NCI-H1694 treated with DMSO at 0.1 percent for 48 hours (cell line): ENCODE measurements at places on chromosomes 6 and 20.

- no peak for DNase-seq
These were observed 30.8 kb upstream of the PREP start for GRCh38 chr6:105433723-105434122.

DNA sequence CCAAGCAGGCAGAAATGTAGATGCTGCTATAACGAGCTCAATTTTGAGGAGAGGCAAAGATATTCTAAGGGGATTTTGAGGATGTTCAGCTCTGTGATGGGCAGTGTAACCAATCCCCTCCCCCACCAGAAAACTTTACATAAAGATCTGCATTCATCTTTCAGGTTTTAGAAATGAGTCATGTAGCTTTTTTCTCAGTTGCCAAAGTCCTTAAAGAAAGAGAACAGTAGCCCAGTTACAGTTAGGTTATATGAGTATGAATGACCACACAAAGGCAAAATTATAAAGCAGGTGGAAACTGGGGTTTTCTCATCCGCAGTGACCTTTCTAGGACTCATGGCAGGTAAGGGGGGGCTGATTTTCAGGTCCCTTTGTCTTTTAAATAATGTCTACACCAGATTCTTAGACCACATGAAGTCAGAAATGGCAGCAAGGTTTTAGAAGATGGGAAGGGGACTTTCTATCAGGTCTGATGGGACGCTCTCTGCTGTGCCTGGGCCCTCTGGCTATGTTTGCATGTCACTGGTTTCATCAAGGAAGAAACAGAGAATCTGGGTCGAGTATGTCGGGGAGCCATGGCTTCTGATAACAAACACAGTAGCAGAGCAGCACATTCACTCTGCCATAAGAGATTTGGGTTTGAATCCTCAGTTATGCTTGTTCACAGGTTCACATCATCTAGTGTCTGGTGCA, 94.7 kb downstream of the CLIC5 start:
- DNase-seq = no peak

DNA sequence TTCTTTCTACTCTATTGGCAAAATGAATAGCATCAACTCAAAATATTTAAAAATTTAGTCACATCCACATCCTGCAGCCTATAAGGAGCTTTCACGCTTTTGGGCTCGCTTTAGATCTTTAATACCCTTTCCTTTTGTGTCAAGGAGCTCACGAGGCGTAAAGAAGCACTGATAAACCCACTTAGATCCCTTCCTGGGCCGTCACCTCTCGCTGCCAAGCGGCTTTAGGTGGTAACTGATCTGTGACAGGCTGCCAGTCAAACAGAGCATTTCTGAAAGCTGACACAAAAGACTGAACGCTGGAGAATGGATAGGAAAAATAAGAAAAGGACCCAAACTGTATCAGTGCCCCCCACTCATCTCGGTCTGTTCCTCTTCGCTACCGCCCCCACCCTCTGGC, 385.7 kb upstream of the MMS22L start:
- no peak for DNase-seq

DNA sequence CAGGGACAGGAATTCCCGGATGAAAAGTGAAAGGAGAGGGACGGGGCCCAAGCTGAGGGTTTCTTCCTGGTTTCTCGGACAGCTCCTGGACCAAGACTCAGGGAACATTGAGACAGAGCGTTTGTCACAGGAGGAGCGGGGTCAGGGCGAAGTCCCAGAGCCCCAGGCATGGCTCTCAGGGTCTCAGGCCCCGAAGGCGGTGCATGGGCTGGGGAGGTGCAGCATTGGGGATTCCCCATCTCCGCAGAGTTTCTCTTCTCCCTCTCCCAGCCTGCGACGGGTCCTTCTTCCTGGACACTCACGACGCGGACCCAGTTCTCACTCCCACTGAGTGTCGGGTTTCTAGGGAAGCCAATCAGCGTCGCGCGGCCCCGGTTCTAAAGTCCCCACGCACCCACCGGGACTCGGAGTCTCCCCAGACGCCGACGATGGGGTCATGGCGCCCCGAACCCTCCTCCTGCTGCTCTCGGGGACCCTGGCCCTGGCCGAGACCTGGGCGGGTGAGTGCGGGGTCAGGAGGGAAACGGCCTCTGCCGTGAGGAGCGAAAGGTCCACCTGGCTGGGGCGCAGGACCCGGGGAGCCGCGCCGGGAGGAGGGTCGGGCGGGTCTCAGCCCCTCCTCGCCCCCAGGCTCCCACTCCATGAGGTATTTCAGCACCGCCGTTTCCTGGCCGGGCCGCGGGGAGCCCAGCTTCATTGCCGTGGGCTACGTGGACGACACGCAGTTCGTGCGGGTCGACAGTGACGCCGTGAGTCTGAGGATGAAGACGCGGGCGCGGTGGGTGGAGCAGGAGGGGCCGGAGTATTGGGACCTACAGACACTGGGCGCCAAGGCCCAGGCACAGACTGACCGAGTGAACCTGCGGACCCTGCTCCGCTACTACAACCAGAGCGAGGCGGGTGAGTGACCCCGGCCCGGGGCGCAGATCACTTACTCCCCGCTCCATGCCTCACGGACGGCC, 54.6 kb upstream of the POLR1H start:
- DNase-seq = no peak

GRCh38 chr6:136527831-136528230, 22.4 kb downstream of the MAP7 start:
- DNase-seq = no peak

DNA sequence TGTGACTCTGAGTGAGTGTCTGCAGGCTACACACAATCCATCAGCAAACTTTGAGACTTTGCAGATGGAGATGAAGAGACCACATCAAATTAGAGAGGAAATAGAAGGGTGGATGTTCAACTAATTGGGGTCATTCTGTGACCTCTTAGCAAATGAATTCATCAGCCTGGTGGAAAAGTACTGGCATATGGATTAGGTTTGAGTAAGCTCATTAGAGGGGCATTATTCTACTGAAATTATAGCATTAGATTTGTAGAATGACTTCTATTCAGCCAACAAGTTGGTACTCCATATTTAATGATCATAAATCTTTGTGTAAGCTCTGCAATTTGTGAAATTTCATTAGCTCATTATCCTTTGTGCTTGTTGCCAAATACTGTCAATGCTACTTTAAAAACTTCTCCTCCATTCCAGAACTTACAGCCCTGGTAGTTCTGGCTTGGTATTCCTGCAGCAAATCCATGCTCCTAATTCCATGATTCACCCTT, 63.8 kb downstream of the ADTRP start:
- DNase-seq = no peak

DNA sequence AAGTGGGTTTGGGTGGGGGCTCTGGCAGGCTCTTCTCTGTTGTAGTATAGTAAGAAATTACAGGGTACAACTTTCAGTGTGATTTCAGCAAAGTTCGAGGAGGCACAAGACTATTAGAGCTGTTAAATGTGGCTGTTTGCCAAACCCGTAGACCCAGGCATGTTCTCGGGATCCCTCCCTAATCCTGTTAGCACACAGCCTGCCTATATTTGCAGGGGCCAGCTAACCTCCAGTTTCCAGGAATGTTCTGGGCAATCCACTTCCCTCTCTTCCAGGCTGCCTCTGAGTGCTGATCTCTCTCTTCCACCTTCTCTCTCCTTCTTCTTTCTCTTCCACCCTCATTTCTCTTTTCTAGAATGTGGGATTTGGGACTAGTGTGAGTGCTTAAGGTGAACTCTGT, 34.8 kb upstream of the ZFP64 start:
- no peak for DNase-seq
